Daoy (cell line): ENCODE measurements at places on chromosomes 16 and 17.

DNA sequence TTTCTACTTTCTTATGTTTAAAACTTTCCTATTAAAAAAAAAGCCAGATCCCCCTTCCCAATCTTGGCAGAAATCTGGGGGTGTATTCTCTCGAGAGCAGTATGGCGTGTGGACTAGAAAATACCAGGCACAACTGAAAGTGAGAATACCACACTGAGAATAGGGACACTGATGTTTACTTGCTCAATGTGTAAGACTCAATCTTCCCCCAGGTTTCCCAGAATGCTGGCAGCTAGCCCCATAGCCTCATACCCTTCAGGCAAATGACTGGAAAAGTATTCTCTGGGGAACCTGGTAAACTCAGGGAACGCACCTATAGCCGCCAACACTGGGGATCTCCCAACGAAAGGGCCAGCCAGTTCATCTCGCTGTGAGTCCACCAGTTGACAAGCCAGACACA lies 15.3 kb downstream of the ZZEF1 start:
- DNase-seq, result no peak

DNA sequence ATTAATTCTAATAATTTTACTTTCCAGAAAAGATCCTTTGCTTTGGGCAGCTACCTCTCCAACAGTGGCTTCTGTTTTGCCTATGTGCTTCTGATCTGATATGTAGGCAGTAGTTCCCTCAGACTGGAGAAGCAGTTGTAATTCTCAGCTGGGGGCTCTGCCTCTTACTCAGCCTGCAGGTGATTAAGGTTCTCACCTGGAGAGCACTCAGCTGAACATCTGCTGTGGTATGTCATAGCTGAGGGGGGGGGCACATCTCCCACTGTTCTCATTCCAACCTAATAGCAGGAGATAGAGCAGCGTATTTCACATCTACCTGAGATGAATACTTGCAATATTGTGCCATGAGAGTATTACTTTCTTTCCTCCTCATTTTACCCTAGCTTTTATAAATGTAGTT lies 511.9 kb upstream of the CDH8 start:
- DNase-seq, result no peak

DNA sequence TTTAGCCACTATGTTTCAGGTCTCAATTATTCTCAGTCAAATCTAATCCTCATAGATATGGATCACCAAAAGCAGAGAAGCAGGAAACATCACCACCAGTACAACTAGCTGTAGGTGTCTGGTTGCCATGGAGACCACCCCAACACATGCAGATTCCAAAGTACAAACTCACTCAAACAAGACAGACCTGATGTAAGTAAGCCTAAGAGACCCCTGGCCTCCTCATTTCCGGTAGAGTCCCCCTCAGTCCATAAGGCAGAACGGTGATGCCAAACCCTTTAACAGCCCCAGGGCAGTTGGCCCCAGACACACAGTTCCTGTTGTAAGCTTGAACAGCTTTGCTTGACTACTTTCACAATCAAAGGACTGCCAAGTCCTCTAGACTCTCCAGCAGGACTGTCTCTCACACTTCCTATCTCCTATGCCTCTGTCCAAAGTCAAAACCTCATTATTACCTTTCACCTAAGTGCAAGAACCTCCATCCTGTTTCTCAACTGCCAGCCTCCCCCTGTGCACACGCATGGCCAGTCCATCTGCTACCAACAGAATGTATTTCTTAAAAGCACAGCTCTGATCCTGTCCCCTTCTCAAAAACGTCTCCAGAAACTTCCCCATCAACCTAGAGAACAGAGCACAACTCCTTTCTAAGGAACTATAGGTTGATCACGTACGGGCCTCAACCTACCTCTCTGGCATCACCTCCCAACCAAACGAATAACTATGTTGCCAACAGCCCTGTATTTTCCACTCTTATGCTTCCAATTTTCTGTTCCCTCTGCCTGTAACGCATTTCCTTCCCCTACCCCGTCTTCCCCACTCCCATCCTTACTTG lies 23.9 kb downstream of the SLC39A11 start:
- DNase-seq, result peak; percentile 88

- no peak for DNase-seq
Observed at GRCh38 chr17:47821031-47821423, 567 bp downstream of the OSBPL7 start.

GRCh38 chr17:8494021-8494420 lies 58.3 kb downstream of the NDEL1 start:
- DNase-seq, result no peak

- DNase-seq, result no peak
Observed at GRCh38 chr17:49845321-49845720, 2.5 kb downstream of the TAC4 start.

DNA sequence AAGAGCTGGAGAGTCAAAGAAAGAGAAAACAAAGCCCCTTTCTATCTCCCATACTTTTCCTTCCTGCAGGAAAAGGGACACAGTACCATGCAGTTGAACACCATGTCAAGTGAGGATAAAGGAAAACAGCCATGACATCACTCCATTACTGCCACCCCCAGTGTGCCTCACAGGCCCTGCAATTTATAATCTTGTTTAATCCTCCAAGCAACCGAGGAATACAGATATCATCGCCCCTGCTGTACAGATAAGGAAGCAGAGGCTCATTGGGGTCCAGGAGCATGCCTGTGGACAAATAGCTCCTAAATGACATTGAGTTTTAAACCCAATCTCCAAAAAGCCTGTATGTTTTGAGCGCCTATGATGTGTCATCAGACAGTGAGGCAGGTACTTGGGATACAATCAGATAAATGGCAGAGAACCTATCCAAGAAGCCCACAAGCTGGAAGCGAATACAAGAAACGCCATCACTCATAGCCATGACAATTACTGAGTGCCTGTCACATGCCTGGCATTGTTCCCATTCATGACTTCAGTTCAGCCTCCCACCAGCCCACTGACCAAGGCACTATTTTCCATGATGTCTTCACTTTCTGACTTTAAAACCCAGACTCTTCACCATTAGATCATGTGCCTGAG lies 45.5 kb downstream of the CPPED1 start:
- DNase-seq, result peak; percentile 26

GRCh38 chr17:4806777-4807604 lies at the start of gene PLD2:
Gene PLD2 (plus strand): TSS chr17:4807152. CDS start chr17:4807773, 621 bp downstream.
- DNase-seq, result peak; percentile 94

DNA sequence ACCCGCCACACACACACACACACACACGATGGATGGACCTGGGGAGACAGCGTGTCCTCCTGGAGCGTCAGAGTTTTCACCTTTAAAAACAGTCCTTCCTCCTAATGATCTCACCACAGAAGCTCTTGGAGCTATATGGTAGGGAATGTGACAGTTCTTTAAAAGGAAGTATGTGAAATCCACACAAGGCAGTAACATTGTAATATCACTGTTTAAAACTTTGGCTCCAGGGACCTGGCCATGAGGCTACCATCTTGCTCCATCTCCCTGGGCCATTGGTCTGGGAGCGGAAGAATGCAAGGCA lies 302.4 kb downstream of the SOX9 start:
- DNase-seq, result no peak

DNA sequence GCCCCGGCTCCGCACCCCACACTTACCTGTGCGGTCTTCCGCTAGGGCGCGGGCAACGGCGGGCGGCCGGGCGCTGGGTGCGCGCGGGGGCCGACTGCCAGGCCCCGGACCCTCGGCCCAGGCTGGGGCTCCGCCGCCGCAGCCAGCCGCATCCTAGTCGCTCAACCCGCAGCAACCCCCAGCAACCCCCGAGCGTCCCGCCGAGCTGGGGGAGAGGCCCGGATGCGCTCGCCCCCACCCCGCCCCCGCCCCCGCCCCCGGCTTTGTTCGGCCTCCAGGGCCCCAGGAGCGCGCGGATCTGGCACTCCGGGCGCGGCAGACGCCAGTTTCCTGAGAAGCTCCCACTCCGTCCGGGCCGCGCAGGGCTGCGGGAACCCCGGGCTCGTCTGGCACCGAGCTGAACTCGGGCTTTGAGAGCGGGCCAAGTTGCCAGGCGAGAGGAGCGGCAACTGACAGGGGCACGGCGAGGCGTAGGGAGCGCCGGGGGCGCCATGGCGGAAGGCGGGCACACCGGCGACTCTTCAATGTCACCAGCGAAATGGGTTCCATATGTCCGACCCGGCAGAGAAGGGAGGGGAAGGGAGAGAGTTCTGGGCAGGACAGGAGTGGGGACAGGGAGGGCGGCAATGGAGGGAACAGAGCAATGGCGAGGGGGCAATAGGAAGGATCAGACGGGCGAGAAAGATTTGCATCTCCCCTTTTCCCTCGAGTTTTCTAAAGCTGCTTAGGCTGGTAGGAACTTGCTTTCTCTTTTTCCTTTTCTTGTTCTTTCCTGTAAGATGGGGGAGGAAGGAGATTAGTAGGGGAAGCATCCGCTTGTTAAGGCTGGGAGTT lies 13.7 kb downstream of the HOXB4 start:
- DNase-seq, result no peak

DNA sequence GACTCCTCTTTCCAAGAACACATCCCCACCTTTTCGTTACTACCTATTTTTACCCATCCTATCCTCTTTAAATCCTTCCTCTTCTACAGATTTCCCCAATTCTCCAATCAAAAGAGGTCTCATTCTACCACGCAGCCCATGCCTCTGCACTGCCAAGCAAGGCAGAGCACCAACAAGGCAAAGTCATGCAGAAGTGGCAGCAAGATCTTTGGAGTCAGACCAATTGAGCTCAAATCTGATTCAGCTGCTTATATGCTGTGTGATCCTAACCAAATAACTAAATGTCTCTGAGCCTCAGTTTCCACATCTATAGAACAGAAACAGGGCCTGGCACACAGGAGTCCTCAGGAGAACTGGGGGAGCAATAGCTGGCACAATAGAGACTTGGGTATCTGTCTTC lies 41.0 kb downstream of the TOM1L2 start:
- DNase-seq, result no peak

GRCh38 chr17:74028354-74029116 lies 174.9 kb upstream of the RPL38 start:
- no peak for DNase-seq

DNA sequence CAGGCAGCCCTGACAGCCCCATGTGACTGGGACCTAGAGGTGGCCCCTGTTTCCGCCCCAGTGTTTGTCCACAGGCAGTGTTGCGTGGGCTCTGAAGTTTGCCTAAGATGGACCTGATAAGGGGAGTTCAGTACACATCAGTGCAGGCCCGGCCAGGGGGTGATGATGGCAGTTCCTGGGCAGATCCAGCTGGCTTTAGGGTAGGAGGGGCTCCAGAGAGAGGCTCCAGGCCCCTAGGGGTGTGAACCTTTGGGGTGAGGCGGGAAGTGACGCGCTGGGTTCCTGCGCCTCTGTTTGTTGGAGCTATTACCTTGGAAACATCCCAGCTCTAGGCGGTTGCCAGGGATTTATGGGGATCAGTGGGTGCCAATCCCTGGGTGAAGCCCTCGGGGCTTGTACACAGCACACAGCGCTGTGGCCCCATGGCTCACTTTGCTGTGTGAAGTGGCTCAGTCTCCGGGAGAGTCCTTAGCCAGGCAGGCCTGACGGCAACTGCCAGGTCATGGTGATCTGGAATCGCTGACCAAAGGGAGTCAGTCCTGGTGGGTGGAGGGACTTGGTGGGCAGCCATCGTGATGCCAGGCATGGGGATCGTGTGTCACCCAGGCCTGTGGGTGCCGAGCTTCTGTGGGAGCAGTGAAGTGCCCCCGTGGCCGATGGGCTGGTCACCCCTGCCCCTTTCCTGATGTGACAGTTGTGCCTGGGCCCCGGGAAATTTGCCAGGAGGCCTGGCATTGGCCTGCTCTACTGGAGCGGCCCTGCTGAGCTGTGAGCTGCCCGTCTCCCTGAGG lies 146.1 kb downstream of the SEC14L1 start:
- peak; percentile 97 for DNase-seq

DNA sequence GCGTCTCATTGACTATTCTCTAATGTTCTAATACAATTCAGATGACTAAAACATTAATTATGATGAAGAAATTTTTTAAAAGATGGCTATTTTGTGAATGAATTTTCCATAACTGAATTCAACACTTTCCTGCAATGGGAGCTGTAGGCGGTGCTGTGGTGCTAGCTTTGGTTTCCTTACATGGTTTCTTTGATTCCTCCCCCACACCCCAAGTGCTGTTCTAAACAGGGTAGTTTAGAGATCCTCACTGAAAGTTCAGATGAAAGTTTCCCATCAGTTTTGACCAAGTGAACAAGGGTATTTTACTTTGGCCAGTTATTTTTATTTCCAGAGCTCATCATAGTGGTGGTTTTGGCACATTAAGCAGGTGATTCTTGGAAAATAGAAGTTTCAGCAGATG lies 26.0 kb upstream of the MRC2 start:
- DNase-seq, result no peak

GRCh38 chr16:69724414-69724873 lies 1.9 kb downstream of the NQO1 start:
- DNase-seq, result no peak

GRCh38 chr16:85348911-85349334 lies 236.7 kb upstream of the CIBAR2 start:
- DNase-seq, result no peak

- DNase-seq, result no peak
Observed at GRCh38 chr17:82242698-82242976, 13.8 kb downstream of the SLC16A3 start.

- DNase-seq, result peak; percentile 19
Observed at GRCh38 chr16:74226338-74226954, 70.2 kb upstream of the PSMD7 start.

DNA sequence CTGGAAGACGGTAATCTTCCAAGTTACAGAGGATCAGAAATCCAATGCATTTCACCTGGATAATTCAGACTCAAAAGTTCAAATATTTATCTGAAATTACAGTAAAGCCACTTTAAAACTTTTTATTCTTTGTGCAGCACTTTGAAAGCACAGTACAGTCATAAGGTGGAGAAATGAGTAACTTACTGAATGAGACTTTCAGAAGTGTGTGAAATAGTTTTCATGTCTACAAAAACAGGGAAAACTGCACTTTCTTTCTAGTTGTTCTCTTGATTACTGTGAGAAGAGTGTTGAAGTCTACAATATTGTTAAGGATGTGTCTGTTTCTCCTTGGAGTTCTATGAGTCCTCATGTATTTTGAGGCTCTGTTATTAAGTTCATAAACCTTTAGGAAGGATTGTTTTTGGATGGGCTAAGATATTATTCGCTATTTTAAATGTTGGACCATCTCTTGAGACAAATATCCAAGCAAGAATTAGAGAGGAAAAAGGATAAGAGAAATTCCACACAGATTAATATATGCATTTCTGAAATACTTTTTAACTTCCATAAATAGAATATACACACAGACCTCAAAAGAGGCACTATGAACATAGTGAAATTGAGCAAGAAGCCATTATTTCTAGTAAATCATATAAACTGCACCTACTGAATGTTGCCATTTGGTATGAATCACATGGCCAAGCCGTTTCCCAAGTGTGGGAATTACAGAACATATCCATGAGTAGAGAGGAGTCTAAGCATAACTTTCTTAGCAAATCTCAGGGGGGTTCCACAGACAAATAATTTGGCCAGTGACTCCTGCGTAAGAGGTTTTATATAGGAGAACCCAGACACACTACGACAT lies 83.6 kb upstream of the PLEKHM1 start:
- DNase-seq, result no peak

GRCh38 chr17:59037960-59038359 lies 68.7 kb downstream of the TRIM37 start:
- no peak for DNase-seq

DNA sequence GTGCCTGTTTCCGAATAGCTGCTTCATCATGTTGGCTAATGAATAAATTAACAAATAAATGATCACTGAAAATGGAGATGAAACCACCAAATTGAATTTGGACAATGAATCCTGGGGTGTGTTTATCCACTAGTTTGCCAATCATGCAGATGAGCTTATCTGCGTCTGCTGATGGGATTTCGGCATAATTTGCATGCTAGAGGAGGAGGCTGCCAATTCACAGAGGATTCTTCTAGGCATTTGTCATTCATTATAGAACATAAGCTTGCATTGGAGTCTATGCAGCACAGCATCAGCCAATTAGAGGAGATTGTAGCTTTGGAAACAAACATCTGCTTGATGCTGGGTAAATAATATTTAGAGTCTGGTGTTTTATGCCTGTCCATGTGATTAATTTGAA lies 123.1 kb downstream of the NPIPB5 start:
- DNase-seq, result no peak
